Stimulated activated CD8-positive, alpha-beta memory T cell treated with anti-CD3 and anti-CD28 coated beads, Interleukin-4, amount 100 ng/mL, for 24 hours (primary cell): ENCODE measurements at places on chromosomes 3 and 15.

DNA sequence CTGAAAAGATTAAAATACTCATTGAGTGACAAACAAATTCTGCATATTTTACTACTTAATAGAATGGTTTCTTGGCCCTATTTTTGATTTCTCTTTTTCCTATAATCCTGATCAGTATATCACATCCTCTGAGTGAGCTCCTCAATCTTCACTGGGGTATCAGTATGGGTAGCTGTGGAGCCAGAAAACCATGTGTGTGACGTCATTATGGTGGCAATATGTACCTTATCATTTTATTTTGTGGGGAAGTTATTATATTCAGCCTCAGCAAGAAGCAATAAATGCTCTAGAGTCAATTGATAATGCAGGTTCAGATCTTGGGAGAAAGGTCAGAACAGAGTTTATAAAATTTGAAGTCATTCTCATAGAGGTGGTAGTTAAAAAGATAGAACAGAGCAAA, 1135.7 kb upstream of the CADM2 start:
- no peak for DNase-seq

GRCh38 chr15:48963524-48964113, at the start of gene SHC4:
Gene SHC4, minus strand, starts transcription at chr15:48963919. Its CDS starts 904 bp downstream, at chr15:48963015.
- DNase-seq, result no peak

- no peak for DNase-seq
These were observed 37.1 kb downstream of the GASK1A start for GRCh38 chr3:43015991-43016865.

GRCh38 chr15:25838871-25839195, 24.3 kb downstream of the ATP10A start:
- DNase-seq, result no peak

GRCh38 chr3:156109989-156110388, 10.4 kb upstream of the KCNAB1 start:
- DNase-seq, result no peak

GRCh38 chr3:137259701-137260100, 301.9 kb downstream of the IL20RB start:
- no peak for DNase-seq

DNA sequence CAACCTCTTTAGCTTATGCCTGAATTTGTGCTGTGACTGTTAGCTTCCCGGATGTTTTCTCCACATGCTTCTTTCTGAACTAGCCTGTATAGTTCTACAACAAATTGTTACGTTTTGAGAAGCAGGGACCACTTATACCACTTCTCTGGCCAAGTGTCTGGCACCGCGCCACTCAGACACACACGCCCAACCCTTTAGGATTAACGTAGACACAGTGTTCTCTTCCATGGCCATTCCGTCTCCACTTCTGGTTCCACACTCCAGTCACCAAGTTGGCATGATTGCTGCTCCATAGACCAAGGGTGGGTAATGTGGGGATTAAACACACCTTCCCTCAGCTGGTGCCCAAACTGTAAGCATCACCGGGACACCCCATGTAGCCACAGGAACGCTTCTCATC, 755 bp upstream of the TMEM108 start:
- DNase-seq, result no peak

DNA sequence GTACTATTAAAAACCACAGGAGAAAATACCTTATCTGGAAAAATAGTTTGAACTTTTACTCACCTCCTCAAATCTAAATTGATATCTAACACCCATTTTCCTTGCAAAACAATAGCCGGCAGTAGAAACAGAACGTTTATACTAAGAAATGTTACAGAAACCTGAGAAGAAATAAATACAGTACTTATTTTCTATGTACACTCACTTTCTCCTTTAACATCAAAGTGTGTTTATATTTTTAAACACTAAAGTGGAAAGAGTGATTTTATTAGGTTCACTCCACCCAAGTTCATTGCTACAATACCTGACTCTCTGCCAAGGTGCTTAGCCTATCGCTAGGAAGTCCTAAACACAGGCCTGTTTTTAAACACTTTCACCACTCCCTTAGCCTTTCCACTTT, 87.8 kb upstream of the TJP1 start:
- DNase-seq, result no peak

DNA sequence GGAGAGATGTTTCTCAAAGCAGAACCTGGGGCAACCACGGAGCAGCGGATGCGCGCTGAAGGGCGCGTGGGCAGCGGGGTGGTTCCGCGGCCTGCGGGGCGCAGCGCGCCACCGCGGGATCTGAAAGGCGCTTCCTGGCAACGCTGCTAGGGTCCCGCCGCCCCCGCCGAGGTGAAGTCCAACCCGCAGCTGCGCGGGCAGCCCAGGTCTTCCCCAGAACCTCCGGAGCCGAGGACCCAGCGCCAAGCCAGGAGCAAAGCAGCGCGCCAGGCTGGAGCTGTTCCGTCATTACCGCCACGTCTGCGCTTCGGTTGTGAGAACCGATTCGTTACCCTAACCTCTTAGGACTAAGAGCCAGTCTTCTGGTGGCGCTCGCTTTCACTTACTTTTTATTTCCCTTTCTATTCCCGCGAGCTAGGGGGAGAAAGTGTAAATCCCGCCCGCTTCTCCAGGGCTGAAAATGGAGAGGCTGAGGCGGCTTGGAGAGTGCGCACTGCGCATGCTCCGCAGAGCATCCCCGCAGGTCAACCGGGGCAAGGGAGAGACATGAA, 3.2 kb upstream of the GABRG3 start:
- no peak for DNase-seq

DNA sequence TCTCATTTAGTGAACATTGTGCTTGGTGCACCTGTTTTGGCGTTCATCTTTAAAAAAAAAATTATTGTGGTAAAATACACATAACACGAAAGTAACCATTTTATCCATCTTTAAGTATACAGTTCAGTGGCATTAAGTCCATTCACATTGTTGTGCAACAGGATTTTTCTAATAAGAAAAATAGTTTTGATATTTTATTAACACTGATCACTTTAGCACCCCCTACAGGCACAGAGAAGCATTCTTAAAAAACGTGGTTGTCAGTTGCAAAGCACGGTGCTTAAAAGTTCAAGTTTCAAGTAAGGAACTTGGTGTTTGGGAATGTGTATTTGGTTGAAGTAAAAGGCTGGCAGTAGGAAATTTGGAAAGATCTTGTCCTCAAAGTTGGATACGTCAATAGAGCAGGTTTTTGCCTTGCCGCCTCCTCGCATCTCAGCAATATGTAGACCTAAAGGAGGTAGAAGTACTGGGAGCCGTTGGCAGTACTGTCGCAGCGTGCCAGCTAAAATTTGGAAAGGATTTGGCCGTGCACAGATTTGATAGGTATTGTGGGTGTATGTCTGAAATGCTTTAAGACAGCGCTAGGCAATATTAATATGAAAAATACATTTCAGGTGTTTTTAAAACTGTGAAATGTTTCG, 110.4 kb downstream of the LRRC28 start:
- DNase-seq, result no peak

DNA sequence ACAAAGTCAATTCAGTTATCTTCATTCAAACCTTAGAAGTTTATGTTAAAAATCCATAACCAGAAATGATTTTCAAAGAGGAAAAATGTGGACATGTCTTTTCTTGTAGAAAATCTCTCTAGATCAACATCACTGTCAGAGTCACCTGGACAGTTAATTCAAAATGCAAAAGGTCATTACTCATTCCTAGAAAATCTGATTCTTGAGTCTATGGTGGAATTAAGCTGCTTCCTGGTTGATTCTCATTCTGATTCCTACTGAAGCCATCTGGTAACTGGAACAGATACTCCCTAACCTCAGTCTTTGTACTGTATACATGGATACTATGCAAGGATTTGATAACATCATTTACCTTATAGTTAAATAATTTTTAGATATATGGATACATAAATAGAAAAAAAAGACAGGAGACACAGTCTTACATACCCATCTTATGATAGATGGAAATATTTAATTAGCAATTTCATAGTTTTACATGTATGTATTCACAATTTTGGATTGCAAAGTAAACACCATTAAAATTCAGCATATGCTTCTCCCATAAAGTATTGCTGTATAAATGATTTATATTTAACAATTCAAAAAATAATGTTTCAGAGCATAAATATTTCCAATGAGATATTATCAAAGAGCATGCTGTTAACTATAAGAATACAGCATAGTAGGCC, 693.2 kb upstream of the CCDC54 start:
- DNase-seq, result no peak

GRCh38 chr3:125220727-125221429, 8.3 kb upstream of the SLC12A8 start:
- DNase-seq, result no peak

GRCh38 chr15:100777821-100778220, 101.8 kb upstream of the ALDH1A3 start:
- no peak for DNase-seq

GRCh38 chr3:135125171-135125801, 330.2 kb downstream of the EPHB1 start:
- no peak for DNase-seq

DNA sequence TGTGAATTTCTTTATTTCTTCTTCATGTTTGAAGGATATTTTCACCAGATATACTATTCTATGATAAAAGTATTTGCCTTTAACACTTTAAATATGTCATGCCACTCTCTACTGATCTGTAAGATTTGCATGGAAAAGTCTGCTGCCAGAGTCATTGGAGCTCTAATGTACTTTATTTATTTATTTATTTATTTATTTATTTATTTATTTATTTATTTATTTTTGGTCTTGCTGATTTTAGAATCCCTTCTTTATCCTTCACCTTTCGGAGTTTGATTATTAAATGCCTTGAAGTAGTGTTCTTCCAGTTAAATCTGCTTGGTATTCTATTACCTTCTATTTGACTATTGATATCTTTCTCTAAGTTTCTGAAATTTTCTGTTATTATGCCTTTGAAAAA, 1669.6 kb downstream of the OTOL1 start:
- DNase-seq, result no peak

DNA sequence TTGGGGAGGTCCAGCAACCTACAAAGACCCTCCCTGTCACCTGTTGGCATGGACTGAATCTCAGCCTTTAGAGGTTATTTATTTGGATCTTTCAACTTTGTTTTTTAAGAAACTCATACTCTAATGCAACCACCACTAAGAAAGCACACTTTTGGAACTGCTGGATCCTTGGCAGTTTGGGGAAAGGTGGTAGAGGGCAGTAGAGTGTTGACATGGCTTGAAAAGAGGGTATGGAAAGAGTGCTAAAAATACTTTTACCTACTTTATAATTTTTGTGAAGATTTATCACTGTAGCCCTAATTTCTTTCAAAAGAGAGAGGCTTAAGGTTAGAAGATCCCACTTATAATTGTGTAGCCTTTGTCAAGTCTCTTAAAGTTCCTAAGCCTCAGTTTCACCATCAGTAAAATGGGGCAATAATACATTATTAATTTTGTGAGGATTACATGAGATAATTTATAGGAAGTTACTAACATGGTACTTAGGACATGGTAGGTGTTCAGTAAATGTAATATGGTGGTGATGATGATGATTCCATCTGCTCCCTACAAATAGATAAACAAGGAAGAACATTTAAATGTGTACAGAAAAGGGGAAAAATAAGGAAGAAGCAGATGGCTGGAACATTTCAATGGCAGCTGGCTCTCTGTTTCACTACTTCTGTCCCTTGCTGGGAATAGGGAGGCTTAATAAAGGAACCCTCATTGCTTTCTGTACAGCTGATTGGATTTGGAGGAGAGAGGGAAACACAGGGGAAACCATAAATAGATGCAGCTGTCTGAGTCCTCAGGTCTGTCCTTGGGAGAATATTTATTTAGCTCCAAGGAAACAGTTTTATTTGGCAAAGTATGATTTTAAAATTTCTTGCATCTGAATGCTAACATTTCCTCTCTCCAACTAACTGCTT, 208.4 kb upstream of the ADAMTS9 start:
- no peak for DNase-seq

DNA sequence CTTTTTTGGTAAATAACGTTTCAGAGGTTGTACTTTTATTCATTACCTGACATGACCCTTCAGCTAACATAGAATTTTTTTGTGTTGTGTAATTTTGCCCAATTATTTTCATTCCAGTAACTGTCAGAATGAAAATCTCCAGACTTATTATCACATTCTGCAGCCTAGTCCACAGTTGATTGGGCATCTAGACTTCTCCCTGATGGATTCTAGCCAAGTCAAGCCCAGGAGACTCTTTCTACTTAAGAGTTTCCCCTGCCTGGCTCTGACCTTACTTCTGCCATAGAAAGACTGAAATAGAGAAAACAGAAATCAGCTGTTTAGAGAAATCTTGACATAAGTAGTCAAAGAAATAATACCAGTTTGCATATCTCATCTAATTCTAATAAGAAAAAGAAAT, 82.9 kb upstream of the CDAN1 start:
- DNase-seq, result no peak

DNA sequence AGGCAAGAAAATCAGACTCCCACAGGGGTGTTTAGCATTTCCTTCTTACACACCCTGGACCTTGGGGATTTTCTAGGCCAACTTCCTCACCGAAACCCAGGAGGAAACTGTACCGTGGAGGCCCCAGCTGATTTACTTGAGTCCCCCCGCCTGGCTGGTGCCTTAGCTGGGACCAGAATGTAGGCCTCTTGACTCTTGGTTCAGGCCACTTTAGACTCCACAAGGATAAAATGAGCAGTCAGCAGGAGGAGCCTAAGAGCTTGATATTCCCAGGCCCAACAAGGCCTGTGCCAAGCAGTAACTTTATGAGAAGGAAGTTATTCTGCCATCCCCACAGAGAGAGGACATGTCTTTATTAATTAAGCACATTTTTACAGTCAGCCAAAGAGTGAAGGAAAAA, 4.6 kb upstream of the APBA2 start:
- no peak for DNase-seq

GRCh38 chr15:37375519-37375918, 275.2 kb upstream of the MEIS2 start:
- no peak for DNase-seq

DNA sequence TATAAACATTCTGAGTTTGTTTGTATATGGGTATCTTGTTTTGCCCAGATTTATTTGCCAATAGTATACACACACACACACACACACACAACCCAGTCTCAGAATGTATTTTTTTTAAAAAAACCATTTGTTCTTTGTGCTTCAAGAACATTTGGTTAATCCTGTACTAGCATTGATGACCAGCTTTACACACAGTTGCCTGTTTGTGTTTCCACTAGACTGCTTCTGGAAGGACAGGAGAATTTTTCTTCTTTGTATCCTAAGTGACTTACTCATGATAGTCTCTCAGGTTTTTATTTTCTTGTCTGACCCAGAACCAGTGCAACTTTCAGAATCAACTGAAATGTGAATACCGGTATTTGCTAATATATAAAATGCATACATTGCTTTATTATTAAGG, 40.5 kb downstream of the U2SURP start:
- DNase-seq, result no peak

GRCh38 chr3:45035441-45036301, 9.6 kb downstream of the CLEC3B start:
- no peak for DNase-seq

DNA sequence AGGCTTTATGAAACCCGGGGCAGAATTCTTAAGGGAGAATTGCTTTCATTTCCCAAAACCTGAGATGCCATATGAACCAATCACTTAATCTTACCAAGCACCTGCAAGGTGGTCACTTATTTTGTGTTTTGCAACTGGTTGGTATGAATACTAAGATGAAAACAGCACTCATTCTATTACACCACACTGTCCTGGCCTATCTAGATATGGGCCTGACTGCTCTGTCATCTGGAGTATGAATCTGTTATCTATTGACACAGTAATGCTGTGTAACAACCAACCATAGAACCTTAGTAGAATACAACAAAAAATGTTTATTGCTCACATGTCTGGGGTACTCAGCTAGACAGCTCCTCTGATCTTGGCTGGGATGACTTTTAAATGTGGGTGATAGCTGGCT, 74.8 kb downstream of the TMEM266 start:
- no peak for DNase-seq

GRCh38 chr3:62379321-62379798, 6.0 kb upstream of the FEZF2 start:
- no peak for DNase-seq

GRCh38 chr3:28267984-28268849, 26.8 kb downstream of the CMC1 start:
- DNase-seq, result no peak
